ENCODE measurements at places on chromosomes 11 and 22.
A peak's percentile ranks its signal among the peaks of the same experiment; 100 is the strongest.

DNA sequence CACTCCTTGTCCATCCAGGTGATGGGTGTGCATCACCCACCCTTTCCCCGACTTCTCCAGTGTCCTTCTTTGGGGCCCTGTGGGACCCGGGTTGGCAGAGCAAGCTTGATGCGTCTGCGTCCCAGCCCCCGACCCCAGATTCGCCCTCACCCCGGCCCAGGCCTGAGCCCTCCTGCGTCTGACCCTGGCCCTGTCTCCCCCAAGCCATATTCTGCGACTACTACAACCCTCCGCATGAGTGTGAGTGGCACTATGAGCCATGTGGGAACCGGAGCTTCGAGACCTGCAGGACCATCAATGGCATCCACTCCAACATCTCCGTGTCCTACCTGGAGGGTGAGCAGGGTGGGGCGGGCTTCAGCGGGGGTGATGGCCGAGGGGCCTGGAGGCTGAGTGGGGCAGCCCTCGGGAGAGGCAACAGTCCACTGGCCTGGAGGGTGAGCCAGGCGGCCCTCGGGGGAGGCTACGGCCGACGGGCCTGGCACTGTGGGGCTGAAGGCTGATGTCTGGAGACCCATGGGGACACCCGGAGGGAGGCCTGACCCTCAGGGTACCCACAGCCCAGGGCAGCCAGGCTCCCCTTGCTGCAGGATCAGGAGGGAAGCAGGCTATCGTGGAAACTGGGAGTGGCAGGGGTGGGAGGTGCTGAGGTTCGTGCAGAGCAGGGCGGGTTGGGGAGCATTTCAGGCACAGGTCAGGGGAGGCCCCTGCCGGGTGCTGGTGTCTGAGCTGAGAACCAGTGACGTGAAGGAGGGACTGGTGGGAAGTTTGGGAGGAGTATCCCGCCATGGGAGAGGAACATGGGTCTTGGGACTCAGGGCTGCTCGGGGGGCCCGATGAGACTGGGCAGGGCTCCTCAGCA is 15.3 kb downstream of the MUC2 start:
- DNase-seq, result no peak

DNA sequence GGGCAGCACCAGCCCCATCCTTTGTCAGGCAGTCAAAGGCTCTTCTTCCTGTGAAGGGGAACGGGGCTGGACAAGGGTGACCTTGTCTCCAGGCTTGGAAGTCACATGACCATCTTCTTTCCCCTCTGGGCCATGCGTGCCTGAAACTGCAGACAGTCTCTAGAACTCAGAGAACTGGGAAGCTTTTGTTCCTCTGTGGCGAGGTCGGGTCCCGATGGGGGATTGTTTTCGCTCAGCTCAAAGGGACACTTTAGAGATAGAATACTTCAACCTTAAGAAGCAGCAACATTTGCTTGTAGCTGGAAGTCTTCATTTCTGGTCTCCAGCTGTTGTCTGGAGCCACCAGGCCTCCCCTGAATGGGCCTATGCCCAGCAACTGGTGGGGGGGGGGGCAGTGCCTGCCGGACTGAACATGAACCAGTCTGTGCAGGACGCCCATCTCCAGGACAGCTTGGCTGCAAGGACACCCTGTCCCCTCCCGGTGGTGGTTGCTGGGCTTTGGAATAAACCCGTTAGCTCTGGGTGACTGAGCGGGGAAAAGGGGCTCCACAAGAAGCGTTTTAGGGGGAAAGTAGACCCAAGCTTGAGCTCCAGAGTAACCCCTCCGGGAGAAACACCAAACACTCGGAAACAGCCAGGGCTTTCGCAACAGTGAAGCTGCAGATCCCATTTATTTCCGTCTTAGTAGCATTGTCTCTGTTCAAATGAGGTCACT is 55.7 kb upstream of the EMID1 start:
- peak; percentile 52 for DNase-seq

DNA sequence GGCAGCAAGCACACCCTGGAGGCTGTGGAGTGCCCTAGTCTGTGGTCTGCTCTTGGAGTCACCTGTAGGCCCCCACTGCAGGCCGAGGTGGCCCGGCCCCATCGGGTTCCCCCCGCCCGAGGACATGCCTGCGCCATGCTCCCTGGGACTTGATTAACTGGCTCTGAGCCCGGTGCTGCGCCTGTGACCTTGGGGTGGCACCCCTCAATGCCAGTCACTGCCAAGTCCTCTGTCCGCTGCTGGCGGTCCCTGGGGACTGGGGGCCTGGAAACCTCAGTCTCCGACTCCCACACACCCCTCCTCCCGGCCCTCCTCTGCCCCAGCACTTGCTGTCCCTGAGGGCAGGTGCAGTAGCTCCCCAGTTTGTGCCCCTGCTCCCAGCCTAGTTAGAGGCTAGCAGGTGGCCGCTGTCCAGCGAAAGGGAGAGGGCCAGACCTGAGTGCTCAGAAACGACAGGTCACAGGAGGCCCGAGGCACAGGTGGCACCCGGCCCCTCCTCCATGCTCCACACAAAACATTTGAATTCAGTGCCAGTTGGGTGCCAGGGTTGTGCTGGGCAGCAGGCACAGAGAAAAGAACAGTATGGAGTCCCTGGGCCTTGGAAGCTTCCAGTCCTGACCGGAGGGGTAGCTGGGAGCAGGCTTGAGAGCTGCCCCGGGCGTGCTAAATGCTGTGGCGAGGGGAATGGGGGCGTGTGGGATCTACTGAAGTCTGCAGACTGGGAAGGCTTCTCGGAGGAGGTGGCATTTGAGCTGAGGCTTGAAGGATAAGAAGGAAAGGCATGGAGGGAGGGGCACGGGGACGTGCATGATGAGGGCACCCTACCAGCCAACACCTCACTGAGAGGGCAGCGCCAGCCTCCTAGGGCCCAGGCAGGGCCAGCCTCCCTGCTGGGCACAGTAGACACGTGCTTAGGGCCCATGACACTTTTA is 16.4 kb upstream of the FLRT1 start:
- DNase-seq, result no peak

DNA sequence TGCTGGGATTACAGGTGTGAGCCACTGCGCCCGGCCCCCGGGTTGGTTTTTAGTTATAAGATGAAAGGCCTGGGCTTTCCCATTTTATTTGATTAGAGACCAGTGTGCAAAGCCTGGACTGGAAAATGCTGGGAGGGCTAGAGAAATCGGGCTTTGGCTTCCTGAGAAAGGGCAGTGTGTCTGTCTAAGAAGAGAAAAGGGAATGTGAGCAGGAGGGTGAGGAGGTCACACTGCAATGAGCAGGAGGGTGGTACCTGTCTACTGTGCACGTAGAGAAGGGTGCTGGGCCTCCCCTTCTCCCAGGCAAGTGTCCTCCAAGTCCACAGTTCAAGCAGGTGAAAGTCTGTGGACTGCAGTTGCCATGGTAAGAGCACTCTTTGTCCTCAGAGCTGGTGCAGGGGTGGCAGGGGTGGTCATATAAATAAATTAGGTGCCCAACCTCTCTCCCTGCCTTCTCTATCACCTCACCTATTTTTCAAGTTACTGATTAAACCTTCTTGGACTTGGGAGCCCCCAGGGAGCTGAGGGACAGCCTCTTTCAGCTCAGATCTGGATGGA is 30.8 kb downstream of the SLC5A1 start:
- DNase-seq, result no peak

DNA sequence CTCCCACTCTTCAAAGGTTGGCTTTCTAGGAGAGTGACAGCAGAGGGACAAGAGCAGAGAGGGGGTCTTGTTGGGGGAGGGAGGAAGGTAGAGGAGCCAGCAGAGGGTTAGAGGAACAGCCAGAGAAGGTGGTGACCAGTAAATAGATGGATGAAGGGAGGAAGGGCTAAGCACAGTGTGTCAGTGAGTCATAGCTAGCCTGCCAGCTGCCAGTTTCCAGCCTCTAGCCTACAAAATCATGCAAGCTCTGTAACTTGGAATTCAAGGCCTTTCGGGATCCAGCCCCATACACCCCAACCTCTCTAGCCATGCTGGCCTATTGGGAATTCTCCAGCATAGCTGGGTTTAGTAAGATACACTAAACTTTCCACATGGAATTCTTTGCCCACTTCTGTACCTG is 147.4 kb upstream of the TEAD1 start:
- DNase-seq, result no peak

GRCh38 chr11:35166369-35167360 is 27.7 kb downstream of the CD44 start:
- no peak for DNase-seq

GRCh38 chr11:89203814-89204213 is 26.1 kb downstream of the TYR start:
- peak; percentile 6 for DNase-seq

- DNase-seq, result no peak
Measured at GRCh38 chr11:29312812-29313211, 704.0 kb downstream of the KCNA4 start.

- DNase-seq, result no peak
Measured at GRCh38 chr11:13761250-13761649, 92.8 kb downstream of the FAR1 start.

DNA sequence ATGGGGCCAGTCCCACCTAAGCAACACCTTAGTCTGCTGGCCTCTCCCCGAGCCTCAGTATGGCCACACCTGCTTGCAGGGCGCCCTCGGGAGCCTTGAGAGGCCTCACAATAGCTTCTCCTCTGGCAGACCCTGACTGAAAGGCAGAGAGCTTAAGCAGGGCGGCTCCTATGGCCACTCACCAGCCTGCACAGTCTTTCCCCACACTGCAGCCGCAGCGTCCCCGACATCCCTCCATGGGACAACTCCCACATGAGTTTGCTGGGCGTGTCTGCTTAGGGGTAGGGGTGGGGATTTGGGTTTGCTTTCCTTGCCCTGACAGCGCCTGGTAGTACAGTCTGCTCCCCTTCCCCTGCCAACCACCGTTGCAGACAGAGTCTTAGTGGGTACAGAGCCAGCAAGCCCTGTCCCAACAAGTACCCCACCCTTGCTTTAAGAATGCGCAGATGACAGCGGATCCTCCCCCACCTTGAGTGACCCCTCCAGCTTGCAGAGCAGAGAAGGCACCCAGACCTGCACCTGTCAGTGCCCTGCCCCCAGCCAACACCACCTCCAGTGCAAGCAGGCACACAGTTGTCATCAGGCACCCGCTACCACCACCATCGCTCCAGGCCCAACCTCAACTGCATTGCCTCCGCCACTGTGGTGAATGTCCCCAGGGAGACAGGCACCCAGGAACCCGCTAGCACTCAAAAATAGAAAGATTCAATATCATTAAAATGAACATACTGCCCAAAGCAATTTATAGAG is 413.8 kb upstream of the ARHGAP42 start:
- no peak for DNase-seq

DNA sequence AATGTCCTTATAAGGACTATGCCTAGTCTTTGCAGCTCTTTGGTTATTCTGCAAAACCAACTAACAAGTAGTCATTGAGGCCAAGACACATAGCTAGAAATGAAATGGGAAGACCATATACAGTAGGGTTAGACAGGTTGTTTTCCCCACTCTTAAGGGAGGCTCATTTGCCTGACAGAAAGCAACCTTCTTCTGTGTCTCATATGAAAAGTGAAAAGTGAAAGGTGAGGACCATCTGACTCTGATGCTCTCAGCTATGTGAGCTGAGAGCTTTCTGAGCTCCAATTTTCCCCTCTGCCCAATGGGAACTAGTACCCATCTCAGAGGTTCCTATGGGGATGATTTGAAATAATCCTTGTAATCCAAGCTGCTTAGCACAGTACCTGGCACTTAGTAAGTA is 142.0 kb upstream of the BDNF start:
- DNase-seq, result no peak

DNA sequence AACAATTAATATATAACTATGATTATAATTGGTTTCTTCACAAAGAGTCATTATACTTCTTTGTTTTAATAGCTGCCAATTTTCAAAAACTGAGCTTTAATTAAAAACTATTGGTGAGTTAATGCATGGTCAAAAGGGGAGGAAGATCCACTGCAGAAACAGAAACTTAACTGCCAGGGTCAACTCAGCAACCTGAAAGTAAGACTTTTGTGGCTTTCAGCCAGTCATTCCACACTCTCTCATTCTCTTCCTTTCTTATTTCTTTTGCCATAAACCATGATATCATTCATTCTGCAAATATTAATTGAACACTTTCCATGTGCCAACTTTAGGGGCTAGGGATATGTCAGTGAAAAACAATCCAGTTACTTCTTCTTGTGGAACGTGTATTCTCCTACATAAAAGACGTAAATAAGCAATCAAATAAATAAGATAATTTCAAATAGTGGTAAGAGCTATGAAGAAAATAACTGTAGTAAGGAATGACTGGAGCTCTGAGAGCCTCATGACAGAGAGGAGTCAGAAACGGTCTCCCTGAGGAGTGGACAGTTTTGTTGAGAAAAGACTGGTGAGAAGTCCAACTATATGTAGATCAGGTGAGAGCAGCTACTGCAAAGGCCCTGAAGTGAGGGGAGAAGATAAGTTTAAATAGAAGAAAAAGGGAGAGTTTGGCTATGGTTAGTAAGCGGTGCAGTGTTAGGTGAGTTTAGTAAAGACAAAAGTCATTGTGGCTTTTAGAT is 130.5 kb downstream of the GRIA4 start:
- no peak for DNase-seq

DNA sequence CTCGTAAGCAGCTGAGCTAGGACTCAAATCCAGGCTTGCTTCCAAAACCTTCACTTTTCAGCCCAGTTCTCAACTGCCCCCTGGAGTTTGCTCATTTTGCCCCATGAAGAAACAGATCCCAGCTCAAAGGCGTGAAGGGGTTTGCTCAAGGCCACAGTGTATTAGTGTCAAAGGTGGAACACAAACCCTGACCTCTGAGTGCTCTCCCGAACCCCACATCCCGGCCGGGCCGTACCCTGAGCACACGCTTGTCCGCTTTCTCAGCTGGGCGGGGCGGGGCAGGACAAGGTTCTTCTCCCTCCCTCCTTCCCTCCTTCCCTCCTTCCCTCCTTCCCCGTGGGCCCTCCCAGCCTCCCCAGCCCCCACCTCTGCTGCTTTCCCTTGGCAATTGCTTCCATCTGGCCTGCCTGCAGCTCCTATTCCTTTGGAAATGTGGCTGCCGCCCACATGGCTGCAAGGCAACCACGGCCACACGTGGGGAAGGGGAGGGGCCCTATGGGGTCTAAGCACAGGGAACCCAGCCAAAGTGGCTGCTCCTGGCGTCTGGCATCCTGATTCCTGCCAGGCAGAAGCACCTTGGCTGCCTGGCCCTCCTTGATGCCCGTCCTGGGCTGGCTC is 4.1 kb downstream of the ST3GAL4 start:
- DNase-seq, result no peak

DNA sequence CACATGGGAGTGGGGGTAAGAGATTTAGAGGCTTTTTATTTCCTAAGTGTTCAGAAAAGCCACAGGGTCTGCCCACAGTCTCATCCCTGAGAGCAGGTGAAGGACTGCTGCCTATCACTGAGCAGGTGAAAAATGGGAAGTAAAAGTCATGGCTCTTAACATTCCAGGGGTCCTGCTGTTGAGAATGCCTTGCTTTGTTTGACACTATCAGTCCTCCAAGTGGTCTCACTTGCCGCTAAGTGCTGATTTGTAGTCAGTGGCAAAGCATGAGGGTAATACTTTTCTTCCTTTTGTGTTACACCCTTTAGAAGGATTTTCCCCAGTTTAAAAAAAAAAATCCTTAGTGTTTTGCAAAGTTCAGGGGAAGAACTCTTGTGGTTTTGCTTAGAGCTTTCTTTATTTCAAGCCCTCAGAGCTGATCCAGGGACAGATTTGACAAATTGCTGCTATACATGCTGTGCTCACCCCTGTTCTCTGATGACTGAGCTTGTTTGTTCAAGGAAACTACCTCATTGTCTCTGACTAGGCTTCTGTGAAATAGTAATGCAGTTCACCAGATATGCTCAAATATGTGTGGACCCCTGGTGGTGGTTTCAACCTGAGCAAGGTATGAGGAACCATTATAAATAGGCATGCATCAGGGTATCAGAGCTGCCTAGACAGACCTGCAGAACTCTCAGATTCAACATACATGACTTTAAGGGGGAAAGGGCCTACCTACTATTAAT is 141.0 kb downstream of the ARHGAP42 start:
- peak; percentile 54 for DNase-seq

Data from neural progenitor cell (in vitro differentiated cells).